C1 segment of cervical spinal cord (tissue), 14 donors: ENCODE measurements at places on chromosomes 3 and 15.
A peak's percentile ranks its signal among the peaks of the same experiment; 100 is the strongest.

- DNase-seq = no peak
Measured at GRCh38 chr3:12316729-12317351, 28.0 kb downstream of the PPARG start.

- no peak for DNase-seq
Measured at GRCh38 chr3:47083786-47084185, 80.1 kb downstream of the SETD2 start.

GRCh38 chr15:34084086-34084485, 17.6 kb downstream of the EMC7 start:
- DNase-seq = no peak

DNA sequence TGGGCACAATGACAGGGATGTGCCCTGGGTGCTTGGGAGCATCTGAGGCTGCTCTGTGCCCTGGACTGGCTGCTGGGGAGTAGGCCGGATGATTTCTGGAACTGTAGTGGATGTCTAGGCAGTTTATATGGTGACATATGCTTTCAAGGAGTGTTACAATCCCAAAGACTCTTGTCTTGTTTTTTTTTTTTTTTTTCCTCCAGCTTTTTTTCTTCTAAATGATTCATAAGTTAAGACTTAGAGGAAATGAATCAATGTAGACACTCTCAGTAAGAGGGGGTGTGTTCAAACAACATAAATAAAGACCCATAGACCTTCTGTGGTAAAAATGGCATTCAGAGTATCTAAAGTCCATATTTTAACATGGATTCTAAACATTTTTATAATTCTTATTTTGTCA, 706.1 kb upstream of the GOLIM4 start:
- no peak for DNase-seq

GRCh38 chr3:168312984-168313383, 217.3 kb upstream of the GOLIM4 start:
- no peak for DNase-seq

- DNase-seq = peak; percentile 63
Measured at GRCh38 chr3:196179380-196180308, 31.6 kb downstream of the ZDHHC19 start.

DNA sequence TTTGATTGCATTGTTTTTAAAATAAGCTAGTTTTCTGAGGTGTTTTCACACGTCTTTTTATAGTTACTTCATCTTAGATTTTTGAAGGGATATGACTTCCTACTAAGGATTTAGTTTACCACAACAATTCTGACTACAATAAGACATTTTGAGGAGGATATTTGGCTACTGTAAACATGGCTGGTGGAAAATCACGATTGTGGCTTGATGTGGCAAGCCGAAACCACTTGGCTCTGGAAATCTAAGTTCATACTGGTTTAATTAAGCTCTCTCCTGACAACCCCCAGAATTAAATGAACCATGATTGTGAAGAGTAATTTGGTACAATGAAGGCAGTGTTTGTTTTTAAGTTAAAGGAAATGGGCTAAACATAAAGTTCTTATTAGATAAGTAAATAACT, 30.8 kb downstream of the ST3GAL6 start:
- DNase-seq = no peak

- no peak for DNase-seq
Measured at GRCh38 chr15:51328926-51329325, 9.5 kb downstream of the CYP19A1 start.

GRCh38 chr15:97652041-97652440, 308.5 kb upstream of the ARRDC4 start:
- DNase-seq = no peak

DNA sequence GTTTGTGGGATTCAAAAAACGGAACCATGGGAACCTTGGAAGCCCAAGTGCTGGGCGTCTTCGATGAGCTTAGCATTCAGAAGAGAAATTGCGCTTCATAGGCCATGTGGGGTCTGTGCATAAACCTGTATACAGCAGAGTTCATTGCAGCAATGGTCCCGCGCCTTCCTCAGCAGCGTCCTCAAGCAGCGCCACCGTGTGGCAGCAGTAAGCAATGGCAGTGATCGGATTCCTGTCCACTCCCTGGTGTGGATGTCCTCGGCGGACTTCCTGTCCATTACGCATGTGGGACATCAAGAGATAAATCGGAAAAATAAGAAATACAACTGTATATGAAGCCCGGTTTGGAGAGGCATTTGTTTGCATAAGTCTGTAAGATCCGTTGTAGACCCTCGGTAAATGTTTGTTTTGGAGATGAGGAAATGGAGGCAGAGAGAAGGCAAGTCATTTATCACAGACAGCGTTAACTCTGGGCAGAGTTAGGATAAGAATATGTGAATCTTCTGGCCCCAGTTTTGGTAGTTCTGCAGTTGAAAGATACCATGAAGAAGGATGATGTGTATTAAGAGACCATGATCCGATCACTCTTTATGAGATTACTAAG, 57.7 kb downstream of the CNTN4 start:
- peak; percentile 1 for DNase-seq

GRCh38 chr15:70195587-70196305, 98.0 kb upstream of the TLE3 start:
- DNase-seq = peak; percentile 29

- no peak for DNase-seq
Measured at GRCh38 chr3:2992534-2992933, 117.6 kb downstream of the IL5RA start.

- DNase-seq = no peak
Measured at GRCh38 chr3:149114458-149114857, 15.0 kb upstream of the HPS3 start.

DNA sequence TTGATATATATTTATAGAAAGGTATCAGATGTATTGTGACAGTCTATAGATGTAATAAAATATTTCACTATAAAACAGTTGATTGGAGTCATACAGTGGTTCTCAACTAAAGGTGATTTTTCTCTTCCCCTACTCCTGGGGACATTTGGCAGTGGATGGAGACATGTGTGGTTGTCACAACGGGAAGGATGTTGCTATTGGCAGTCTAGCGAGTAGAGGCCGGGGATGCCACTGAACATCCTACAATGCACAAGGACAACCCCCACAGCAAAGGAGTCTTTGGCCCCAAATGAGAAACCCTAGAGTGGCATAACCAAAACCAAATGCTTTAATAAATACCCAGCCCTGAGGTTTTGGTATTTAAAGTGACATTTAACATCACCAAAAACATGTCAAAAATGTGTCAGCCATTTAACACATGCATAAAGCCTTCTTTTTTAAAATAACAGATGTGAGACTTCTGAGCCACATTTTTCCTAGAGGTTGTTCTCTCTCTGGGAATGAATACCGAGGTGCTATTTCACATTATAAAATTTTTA, 367.5 kb downstream of the PTPRG start:
- no peak for DNase-seq

DNA sequence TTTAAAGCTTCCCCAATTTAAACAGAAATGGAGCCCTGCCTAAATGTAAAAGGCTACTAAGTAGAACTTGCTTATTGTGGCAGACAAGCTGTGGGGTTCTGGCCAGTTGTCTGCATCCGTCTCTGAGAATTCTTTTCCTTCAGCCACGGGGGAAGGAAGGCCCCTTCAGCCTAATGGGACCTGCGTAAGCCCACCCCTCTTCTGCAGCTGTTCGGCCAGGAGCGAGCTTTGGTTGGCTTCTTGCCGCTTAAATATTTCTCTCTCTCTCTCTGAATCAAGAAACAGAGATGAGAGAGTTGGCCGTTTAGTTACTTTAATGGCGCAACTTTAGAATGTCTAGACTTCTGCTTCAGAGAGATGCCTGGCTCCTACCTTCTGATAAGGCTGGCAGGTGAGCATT, 151.7 kb upstream of the PROK2 start:
- no peak for DNase-seq

- no peak for DNase-seq
Measured at GRCh38 chr3:70620367-70620766, 307.9 kb upstream of the MDFIC2 start.

DNA sequence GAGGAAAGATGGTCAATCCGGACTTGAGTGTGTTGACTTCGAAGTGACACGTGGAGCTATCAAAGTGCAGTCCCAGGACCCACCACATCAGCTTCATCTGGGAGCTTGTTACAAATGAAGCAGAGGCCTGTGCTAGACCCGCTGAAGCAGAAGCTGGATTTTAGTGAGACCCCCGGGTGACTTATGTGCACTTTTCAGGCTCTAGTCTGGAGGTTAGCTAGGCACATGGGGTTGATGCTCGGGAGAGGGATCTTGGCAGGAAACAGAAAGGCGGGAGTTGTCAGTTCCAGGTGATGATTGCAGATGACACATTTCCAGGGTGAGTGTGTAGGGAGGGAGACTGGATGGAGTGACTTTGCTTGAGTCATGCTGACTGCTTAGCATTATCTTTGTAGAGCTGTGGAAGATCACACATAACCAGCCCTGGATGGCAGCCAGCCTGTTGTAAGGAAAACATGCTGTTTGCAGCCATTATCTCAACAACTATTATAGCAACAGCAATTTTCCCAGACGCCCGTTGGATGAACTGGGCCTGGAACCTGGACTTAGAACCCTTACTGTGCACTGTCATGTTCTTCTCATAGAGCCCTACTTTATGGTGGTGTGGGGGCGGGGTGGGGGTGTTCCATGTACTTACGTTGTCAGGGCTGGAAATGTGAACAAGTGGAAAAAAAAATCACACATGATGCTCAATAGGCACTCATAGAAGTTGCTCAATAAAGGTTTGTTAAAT, 122.4 kb downstream of the THSD4 start:
- no peak for DNase-seq

DNA sequence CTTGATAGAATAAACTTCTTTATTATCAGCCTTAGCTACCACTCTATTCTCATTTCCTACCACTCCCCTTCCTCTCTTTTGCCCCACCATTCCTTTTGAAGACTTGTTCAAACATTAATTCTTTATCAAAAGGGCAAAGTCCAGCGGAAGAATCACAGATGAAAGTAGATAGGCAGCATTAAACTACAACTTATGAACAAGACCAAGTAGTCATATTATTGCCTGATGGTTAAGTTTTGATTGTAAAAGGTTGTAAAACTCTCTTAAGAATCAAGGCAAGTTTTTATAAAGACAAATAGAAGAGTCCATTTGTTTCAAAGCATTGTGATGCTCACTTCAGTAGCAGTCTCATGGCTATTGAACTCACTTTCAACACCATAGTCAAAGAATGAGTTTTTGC, 22.4 kb upstream of the TGFBR2 start:
- DNase-seq = no peak

DNA sequence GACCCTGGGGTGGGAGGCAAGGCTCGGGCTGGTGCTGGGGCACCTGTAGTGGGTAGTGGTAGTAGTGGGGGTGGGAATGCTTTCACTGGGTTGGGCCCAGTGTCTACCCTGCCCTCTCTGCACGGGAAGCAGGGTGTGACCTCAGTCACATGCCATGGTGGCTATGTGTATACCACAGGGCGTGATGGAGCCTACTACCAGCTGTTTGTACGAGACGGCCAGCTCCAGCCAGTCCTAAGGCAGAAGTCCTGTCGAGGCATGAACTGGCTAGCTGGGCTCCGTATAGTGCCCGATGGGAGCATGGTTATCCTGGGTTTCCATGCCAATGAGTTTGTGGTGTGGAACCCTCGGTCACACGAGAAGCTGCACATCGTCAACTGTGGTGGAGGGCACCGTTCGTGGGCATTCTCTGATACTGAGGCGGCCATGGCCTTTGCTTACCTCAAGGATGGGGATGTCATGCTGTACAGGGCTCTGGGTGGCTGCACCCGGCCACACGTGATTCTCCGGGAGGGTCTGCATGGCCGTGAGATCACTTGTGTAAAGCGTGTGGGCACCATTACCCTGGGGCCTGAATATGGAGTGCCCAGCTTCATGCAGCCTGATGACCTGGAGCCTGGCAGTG, 5.2 kb downstream of the DALRD3 start:
- DNase-seq = no peak

GRCh38 chr15:86121568-86122225, 42.0 kb downstream of the AGBL1 start:
- no peak for DNase-seq

- no peak for DNase-seq
Measured at GRCh38 chr3:8456412-8456811, 45.2 kb upstream of the LMCD1 start.

- no peak for DNase-seq
Measured at GRCh38 chr15:87470923-87471322, 785.6 kb downstream of the NTRK3 start.

GRCh38 chr3:134373271-134374104, 759 bp downstream of the AMOTL2 start:
- DNase-seq = peak; percentile 73

DNA sequence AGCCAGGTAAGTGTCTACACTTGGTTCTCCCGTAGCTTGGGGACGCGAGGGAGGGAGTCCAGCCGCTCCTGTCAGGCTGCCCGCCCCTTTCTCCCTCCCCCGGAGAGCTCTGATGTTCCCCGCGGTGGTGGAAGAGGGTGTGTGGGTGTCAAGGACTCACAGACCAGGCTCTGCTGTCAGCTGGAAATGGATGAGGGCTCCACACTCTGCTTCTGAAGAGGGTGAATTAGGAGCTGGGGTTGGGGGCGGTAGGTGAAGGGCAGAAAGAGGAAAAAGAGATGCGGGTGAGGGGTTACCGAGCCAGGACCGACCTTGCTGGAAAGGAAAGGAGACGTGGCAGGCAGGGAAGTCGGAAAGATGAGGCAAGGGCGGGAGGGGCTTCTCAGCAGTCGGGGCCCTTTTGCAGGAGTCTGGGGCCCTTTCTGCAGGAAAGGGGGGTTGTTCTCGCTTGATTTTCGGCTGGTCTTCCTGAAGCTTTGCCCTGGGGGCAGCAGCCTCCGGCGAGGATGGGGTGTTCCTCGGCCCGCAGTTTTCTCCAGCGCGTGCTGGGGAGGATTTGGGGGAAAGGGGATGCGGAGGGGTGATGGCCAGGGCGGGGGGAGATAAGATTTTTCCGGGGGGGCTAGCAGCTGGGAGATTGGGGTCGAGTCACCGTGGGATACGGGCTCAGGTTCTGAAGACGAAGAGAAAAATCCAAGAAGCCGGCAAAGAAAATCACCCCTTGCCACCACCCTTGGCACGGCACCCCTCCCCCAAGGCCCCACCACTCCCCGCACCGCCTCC, 602 bp upstream of the BAHD1 start:
- no peak for DNase-seq

DNA sequence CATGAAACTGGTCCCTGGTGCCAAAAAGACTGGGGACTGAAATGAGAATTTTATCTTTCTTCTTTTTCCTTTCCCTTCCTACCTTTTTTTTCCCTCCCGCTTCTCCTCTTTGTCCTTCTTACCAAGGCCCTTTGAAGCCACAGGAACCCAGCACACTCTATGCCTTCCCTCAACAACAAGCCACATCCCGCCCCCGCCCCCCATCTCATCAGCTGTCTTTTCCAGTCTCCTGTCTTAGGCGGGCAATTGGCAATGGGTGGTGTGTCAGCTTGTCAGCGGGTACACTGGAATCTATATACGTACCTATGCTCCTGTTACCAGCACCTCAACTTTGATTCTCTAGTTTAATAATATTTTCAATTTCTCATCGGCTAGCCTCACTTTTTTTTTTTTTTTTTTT, 56.3 kb upstream of the CHD2 start:
- no peak for DNase-seq

GRCh38 chr3:120566243-120566975, 29.7 kb upstream of the NDUFB4 start:
- no peak for DNase-seq

GRCh38 chr15:49062900-49063299, 16.7 kb upstream of the SECISBP2L start:
- no peak for DNase-seq
